ENCODE measurements at places on chromosomes 13 and 19.
A peak's percentile ranks its signal among the peaks of the same experiment; 100 is the strongest.

DNA sequence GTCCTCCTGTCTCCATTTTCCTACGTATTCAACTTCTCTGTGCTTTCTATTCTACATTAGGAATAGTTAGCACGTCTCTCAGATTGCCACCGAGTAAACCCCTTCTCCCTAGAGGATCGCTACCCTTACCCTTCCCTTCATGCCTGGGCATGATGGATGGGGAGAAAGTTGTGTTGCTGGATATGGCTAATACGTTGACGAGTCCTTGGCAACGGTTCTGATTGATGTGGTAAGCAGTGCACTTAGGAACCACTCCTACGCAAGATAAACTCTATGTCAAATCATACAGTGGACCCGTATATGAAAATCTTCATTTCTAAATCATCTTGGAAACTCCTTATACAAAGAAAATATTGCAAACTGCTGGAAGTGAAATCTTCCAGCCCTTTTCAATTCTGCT is 224.5 kb downstream of the EFNB2 start:
- DNase-seq: no peak

DNA sequence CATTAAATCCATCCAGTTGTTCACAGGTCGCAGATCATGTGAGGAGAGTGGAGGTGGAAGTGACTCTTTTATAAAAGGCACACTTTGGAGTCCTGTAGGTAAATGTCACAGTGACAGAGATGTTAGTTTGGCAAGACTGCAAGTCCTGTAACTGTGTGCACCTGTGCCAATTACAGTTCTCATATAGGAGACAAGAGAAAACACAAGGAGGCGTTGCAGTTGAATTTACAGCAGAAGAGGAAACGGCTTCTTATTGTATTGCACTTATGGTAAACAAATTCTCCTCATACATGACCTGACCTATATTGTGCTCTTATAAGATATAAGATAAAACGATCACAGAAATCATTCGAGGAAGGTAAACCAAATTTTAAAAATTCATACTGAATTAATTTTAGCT is 732.8 kb upstream of the SLC10A2 start:
- DNase-seq: no peak

- peak; percentile 7 for DNase-seq
Observed at GRCh38 chr13:39684531-39685137, 29.2 kb downstream of the COG6 start.

DNA sequence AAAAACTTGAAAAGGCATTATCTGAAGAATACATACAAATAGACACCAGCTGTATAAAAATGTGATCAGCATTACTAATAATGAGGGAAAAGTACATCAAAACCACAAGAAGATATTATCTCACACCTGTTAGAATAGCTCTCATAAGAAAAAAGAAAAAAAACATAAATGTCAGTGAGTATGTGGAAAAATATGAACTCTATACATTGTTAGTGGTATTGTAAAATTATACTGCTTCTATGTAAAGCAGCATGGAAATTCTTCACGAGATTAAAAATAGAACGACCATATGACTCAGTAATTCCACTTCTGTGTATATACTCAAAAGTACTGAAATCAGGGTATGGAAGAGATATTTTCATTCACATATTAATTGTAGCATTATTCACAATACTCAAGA is 1146.4 kb downstream of the SLITRK5 start:
- no peak for DNase-seq

GRCh38 chr13:61084988-61085387 is 330.7 kb downstream of the PCDH20 start:
- no peak for DNase-seq

DNA sequence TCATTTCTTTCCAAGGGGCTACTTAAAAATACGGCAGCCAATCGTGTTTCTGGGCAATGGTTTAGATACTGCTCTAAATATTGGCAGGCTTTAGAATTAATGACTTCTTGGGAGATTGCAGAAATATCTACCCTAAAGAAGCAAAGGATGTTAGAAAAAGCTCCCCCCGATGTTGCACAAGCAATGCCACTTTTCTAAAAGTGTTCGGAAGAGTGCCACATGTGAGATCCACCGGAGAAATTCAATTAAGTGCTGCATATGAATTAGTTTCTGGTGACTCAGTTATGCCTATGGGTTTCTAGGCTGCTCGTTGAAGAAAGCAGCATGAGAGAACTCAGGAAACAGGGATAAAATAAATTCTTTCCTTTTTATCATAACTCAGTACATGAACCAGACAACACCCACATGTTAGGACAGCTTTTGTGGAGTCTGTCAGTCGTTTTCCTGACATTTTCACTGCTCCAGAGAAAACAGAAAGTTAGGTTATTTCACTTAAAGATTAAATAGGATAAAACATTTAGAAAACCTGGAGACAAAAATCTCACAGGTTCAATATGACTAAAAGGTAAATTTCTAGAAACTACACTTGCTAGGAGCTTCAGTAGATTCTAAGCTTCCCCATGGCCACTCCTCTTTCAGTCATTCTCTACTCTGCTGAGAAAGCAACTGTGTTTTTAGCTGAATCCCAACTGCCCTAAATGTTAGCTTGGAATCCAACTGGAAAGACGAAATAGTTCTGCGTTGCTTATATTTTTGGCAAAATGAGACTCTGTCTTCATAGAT is 244.7 kb downstream of the DCLK1 start:
- no peak for DNase-seq

- DNase-seq: no peak
Observed at GRCh38 chr13:35477386-35477946, 977 bp upstream of the MAB21L1 start.

Measured in AG04449 (cell line).